Amniotic stem cell (primary cell): ENCODE measurements at places on chromosomes 7 and 10.

GRCh38 chr7:17976952-17977351, 36.7 kb upstream of the SNX13 start:
- no peak for DNase-seq

DNA sequence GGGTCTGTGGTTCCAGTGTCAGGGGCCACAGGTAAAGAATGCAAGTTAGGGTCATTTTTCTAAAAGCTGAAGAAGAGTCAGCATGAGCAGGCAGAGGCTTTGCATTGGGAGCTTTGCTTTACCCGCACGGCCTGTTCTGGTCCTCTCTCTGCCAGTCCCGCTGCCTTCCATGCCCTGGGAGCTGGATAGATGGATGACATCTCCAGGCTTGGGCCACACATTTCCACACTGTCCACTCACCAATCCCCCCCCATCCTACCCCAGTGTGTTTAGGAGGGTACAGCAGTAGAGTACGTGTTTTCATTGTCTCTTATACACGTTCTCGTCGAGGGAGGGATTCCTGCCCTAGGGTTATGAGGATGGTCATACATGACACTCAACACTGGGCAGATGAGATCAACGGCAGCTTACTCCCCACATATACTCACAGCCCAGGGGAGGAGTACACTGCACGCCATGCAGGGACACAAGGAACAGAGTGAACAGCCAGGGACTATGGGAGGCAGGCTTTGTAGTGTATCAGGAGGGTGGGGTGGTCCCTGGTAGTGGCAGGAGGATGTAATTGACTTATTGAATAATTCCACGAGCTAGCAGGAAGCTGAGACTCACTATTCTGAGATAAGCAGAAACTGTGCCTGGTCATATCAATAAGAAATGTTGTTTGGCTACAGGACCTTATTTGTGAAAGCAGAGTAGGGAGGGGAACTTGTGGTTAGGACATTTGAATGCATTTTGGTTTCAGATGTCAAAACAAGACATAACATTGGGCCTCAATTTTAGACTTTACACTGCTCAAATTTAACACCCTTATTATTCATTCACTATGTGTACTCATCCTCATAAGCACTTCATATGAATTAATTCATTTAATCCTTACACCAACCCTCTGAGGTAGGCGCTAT, 36.6 kb downstream of the PLPP4 start:
- DNase-seq, result no peak

GRCh38 chr7:69109246-69109645, 489.0 kb upstream of the AUTS2 start:
- no peak for DNase-seq

GRCh38 chr10:3779158-3779741, 5.8 kb downstream of the KLF6 start:
- no peak for DNase-seq

GRCh38 chr10:4902571-4903011, 60.6 kb upstream of the AKR1C1 start:
- DNase-seq, result no peak

DNA sequence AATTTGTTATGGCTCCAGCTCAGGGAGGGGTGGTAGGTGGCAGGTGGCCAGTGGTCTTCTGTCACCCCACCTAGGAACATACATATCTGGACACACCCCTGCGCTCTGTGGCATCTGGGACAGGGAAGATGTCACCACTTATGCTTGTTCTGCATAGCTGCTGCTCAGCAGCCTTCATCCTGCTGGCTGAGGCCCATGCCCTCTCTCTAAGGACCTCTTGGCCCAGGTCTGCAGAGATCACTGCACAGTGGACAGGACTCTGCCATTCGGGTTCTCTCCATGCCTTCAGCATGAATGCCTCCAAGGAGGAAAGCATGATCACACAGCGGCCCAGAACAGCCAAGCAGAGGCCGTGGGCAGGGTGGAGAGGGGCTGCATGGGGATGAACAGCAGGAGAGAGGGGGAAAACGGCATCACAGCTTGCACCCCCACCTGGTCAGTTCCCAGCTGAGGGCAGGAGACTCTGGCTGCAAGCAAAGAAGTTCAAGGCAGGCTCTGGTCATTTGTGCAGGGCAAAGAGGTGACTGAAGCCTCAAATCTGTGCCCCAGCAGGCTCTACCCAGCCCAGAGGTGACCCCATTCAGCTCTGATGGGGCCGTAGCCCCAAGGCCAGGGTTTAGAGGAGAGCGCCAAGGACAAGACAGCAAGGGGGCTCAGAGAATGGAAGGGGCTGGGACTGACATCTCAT, 47.8 kb upstream of the GDF10 start:
- DNase-seq, result no peak

- DNase-seq, result no peak
These were observed 129.4 kb downstream of the SFMBT2 start for GRCh38 chr10:7281429-7281828.

- no peak for DNase-seq
These were observed 140.5 kb downstream of the PTPRN2 start for GRCh38 chr7:158447151-158447505.

DNA sequence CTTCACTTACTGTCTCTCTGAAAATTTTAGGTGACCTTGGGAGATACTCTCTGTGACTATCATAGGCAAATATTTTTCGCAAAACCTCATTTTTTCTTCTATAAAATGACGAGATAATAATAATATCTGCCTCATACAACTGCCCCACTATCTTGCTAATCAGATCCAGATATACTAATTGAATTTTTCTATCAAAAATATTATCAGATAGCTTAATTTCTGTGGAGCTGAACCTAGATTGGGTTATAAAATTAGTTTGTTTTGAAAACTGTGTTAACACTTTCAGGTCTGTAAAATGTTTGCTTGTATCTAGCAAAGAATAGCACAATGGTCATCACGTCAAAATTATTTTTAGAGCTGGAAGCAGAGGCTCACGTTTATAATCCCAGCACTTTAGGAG, 486.7 kb upstream of the LRRN3 start:
- DNase-seq, result no peak
